ENCODE measurements at places on chromosomes 2 and 18. TPM values are rescaled to one million over a fixed set of nuclear protein-coding genes. Genes with fewer than 3 reads are reported as not detected.

Gene GPBAR1
- 7.1 TPM for total RNA-seq

Gene PAX3
- total RNA-seq: not detected

Gene PPM1G
- 43.8 TPM for total RNA-seq

Gene ASPRV1
- 1.1 TPM for total RNA-seq

Gene SP140
- total RNA-seq: 2.1 TPM

Gene CERKL
- not detected for total RNA-seq

Gene SERPINB4
- total RNA-seq: not detected

Gene CENPA
- not detected for total RNA-seq

Gene FKBP7
- total RNA-seq: 26.7 TPM

Gene DTNA
- total RNA-seq: 115 TPM

Gene WBP1
- total RNA-seq: 80.6 TPM

Gene MAL
- total RNA-seq: 28.9 TPM

Gene PRKCE
- 18.5 TPM for total RNA-seq

Gene MBD1
- 93.6 TPM for total RNA-seq

GRCh38 chr2:41926614-41927580, 120.9 kb upstream of the PKDCC start:
- no peak overlapping the region for H3K4me3 ChIP-seq
- H3K27me3 ChIP-seq: no peaks in the 10 kb centered on the region
- H3K27ac ChIP-seq: no peak overlapping the region
- no peaks in the 10 kb centered on the region for H3K36me3 ChIP-seq
- DNase-seq: peak; percentile 95
- peaks cover 75% of the 10 kb centered on the region for H3K4me1 ChIP-seq

DNA sequence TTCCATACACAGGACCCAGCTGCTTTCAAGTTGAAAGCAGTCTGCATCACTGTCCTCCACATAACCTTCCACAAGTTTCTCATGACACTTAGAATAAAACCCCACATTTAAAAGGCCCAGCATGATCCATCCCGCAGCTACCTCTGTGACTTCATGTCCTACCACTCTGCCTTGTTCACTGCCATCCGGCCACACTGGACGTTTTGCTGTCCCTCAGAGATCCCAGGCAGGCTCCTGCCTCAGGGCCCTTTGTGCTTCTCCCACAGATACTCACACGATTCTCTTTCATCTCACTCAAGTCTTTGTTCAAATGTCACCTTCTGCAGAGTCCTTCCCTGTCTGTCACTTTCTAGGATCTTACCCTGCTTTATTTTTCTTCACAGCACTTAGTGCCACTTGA, 232.9 kb upstream of the BOD1L2 start:
- no peaks in the 10 kb centered on the region for H3K36me3 ChIP-seq
- DNase-seq: no peak
- no peaks in the 10 kb centered on the region for H3K27me3 ChIP-seq
- H3K4me3 ChIP-seq: no peak overlapping the region
- H3K4me1 ChIP-seq: no peaks in the 10 kb centered on the region

DNA sequence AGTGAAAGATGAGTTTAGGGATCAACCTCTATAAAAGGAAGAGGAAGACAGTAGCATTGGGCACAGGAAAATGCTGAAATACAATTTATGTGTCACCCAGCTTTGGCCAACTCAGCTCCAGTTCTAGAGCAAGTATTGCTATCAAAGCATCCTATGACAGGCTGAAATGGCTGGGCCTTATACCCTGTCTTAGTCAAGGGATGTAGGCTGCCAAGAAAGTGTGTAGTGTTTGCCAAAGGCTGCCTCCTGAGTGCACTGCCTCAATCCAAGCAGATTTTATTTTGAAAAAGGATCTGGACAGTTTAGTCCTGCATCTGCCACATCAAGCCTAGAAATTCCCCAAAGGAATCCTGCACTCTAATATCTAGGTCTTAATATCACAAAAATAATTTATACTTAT, 359.9 kb upstream of the ZC3H15 start:
- no peak overlapping the region for H3K4me3 ChIP-seq
- no peaks in the 10 kb centered on the region for H3K27me3 ChIP-seq
- DNase-seq: no peak
- H3K36me3 ChIP-seq: no peaks in the 10 kb centered on the region
- peaks cover 14% of the 10 kb centered on the region for H3K4me1 ChIP-seq

- H3K4me3 ChIP-seq: no peak overlapping the region
- no peak for DNase-seq
- no peaks in the 10 kb centered on the region for H3K27me3 ChIP-seq
Observed at GRCh38 chr2:196165016-196165415, 6.4 kb downstream of the STK17B start.

GRCh38 chr2:15610430-15610952, 18.8 kb downstream of the DDX1 start:
- no peak overlapping the region for H3K4me3 ChIP-seq
- peaks cover 77% of the 10 kb centered on the region for H3K36me3 ChIP-seq
- H3K27ac ChIP-seq: no peak overlapping the region
- H3K4me1 ChIP-seq: no peaks in the 10 kb centered on the region

- peak; percentile 80 for DNase-seq
- H3K27me3 ChIP-seq: no peaks in the 10 kb centered on the region
- peak overlapping the region; percentile 81 for H3K4me3 ChIP-seq
- peak overlapping the region; percentile 48 for H3K27ac ChIP-seq
- H3K4me1 ChIP-seq: peaks cover 22% of the 10 kb centered on the region
Observed at GRCh38 chr2:25041307-25041927, 459 bp upstream of the EFR3B start.

DNA sequence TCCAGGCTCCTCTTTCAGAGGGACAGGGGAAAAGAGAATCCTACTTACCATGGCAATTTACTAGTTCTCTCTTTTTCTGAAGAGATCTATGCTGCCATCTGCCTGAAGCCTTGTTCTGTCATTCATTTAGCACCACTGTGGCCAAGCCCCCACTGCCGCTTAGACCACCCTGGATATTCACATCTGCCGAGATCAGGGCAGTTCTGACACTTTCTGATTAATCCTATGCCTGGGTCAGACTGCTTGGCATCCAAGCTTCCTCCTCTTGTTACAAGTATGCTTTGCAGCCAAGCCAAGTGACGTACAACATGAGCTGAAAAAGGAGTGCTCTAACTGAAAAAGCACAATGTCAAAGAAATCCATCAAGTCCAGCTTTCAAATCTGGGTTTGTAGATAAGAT, 332.6 kb downstream of the SUCLG1 start:
- no peak overlapping the region for H3K4me3 ChIP-seq
- no peaks in the 10 kb centered on the region for H3K27me3 ChIP-seq
- no peaks in the 10 kb centered on the region for H3K4me1 ChIP-seq
- H3K27ac ChIP-seq: no peak overlapping the region

GRCh38 chr2:200756618-200757321, 54.9 kb upstream of the BZW1 start:
- H3K27me3 ChIP-seq: no peaks in the 10 kb centered on the region
- no peak overlapping the region for H3K27ac ChIP-seq
- H3K36me3 ChIP-seq: no peaks in the 10 kb centered on the region
- no peak overlapping the region for H3K4me3 ChIP-seq

DNA sequence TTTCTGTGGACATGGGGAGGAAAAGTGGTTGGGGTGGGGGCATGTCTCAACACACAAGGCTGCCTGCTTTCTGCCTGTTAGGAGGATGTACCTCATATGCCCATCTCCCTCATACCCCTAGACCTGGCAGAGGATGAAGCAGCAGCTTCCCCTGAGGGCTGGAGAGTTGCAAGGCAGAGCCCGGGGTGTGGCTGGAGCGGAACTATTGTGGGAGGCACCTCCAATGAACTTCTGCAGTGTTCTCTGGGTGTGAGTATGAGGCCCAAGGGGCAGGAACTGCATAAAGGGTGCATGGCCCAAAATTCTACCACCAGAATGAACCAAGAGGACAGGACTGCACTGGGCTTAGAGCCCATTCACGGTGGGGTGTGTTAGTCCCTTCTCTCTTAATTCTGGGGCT, 296.3 kb upstream of the SIX2 start:
- H3K27ac ChIP-seq: no peak overlapping the region
- no peaks in the 10 kb centered on the region for H3K4me1 ChIP-seq
- DNase-seq: no peak
- no peaks in the 10 kb centered on the region for H3K27me3 ChIP-seq
- H3K4me3 ChIP-seq: no peak overlapping the region

DNA sequence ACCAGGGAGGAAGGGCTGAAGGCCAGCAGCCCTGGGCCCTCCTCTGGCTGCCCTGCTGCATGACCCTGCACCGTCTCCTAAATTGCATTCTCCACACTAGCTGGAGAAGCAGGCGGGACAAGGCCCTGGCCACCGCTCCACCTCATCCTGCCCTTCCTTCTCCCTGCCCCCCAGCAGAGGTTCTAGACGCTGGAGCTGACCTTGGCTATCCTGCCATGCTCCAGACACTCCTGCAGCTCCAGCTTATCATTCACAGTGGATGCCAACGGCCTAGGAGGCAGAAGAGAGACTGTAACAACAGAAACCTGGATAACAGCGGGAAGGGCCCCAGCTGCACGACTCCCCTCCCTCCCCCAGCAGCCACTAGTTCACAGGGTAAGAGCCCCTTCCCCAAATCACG, 68.4 kb upstream of the POMC start:
- H3K27me3 ChIP-seq: no peaks in the 10 kb centered on the region
- H3K36me3 ChIP-seq: peaks cover 70% of the 10 kb centered on the region
- H3K4me1 ChIP-seq: no peaks in the 10 kb centered on the region
- DNase-seq: no peak
- no peak overlapping the region for H3K4me3 ChIP-seq
- H3K27ac ChIP-seq: no peak overlapping the region

GRCh38 chr2:13522917-13523821, 806.4 kb downstream of the TRIB2 start:
- H3K27ac ChIP-seq: no peak overlapping the region
- H3K36me3 ChIP-seq: no peaks in the 10 kb centered on the region
- no peaks in the 10 kb centered on the region for H3K27me3 ChIP-seq
- no peak overlapping the region for H3K4me3 ChIP-seq
- DNase-seq: no peak

DNA sequence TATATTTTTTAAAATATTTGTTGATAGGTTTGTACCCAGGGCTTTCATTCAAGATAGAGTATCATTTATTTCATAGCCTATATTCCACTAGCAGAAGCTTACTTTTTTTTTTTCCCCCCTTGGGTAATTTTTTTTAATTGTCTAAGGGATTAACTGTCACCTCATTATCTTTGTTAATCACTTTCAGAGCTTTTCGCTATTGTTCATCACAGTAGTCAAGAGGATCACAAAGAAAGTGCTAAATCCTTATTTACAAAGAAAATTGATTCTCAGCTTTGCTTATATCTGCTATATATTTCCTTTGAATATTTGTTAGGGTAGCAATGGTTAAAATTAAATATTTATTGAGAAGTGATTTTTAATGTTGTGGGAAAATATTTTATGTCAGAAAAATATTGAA, 59.0 kb downstream of the CAMKMT start:
- H3K27me3 ChIP-seq: no peaks in the 10 kb centered on the region
- H3K27ac ChIP-seq: no peak overlapping the region
- no peaks in the 10 kb centered on the region for H3K36me3 ChIP-seq
- no peak for DNase-seq
- no peaks in the 10 kb centered on the region for H3K4me1 ChIP-seq

GRCh38 chr2:230668939-230669303, 43.7 kb upstream of the CAB39 start:
- no peaks in the 10 kb centered on the region for H3K4me1 ChIP-seq
- peak overlapping the region; percentile 34 for H3K27ac ChIP-seq
- H3K36me3 ChIP-seq: no peaks in the 10 kb centered on the region
- H3K27me3 ChIP-seq: no peaks in the 10 kb centered on the region

DNA sequence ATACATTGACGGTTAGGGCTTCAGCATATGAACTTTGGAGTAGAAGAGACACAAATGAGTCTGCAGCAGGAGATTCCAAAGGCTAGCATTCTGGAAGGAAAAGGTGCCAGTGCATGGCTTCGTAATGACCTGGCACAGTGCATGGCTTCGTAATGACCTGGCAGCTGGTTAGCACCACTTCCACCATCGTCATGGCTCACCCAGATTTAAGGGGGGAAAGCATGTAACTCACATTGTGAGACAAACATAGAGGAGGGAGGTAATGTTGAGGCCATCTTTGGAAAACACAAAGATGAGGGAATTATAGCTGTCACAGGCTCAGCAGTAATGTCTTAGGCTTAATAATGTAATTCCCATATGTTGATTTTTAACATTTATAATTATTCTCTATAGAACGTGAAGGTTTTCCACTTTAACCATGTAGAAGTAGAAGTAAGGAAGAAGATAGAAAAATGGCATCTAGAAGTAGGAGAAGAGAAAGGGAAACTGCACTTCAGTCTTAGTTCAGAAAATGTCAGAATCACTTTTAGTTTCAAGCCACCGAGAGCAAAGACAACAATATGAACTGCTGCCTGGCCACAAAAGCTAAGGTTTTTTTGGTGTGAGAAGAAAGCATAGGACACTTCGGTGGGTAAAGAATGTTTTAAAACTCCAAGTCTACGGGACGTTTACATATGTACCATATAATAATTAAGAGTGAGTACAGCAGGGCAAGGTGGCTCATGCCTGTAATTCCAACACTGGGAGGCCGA, 6.8 kb upstream of the STK25 start:
- no peak overlapping the region for H3K4me3 ChIP-seq
- no peaks in the 10 kb centered on the region for H3K27me3 ChIP-seq
- no peak overlapping the region for H3K27ac ChIP-seq
- H3K36me3 ChIP-seq: no peaks in the 10 kb centered on the region
- H3K4me1 ChIP-seq: no peaks in the 10 kb centered on the region
- no peak for DNase-seq

DNA sequence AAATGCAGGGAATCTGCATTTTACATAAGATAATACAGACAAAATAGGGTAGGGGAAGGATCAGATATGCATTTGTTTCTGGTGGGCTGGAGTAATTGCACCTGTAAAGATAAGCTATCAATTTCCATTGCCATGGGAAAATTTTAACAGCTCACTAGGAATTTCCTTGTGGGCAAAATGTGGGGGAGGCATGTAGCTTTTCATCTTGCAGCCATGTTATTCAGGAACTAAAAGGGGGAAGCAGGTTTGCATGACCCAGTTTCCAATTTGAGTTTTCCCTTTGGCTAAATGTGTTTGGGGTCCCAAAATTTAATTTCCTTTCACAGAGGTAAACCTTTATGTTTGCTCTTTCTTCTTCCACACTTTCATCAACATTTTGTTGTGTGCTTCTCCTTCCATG, 624.4 kb downstream of the NYAP2 start:
- no peak overlapping the region for H3K4me3 ChIP-seq
- no peaks in the 10 kb centered on the region for H3K4me1 ChIP-seq
- H3K27ac ChIP-seq: no peak overlapping the region
- H3K27me3 ChIP-seq: no peaks in the 10 kb centered on the region

DNA sequence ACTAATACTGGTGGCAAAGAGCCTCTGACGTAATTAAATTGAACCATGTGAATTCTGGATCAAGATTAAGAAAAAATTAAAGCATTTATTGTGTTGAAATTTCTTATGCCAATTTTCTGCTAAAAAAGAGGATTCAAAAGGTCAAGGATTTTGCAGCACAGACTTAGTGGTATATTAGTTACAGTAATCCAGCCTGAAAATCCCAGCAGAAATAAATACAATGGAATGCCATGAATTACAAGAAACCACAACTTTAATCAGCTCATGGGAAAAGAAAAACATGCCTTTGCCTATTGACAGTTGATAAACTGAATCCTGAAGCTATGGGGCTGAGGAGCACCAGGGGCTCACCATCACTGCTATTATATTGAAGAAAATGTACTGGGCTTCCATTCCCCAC, 114.8 kb upstream of the SATB2 start:
- DNase-seq: no peak
- no peak overlapping the region for H3K27ac ChIP-seq
- no peaks in the 10 kb centered on the region for H3K4me1 ChIP-seq
- H3K4me3 ChIP-seq: no peak overlapping the region

Measured in sigmoid colon (tissue), 7 donors.